ENCODE measurements at places on chromosomes 7 and 10.

- DNase-seq: no peak
Observed at GRCh38 chr7:102310414-102310815, 23.7 kb downstream of the SH2B2 start.

DNA sequence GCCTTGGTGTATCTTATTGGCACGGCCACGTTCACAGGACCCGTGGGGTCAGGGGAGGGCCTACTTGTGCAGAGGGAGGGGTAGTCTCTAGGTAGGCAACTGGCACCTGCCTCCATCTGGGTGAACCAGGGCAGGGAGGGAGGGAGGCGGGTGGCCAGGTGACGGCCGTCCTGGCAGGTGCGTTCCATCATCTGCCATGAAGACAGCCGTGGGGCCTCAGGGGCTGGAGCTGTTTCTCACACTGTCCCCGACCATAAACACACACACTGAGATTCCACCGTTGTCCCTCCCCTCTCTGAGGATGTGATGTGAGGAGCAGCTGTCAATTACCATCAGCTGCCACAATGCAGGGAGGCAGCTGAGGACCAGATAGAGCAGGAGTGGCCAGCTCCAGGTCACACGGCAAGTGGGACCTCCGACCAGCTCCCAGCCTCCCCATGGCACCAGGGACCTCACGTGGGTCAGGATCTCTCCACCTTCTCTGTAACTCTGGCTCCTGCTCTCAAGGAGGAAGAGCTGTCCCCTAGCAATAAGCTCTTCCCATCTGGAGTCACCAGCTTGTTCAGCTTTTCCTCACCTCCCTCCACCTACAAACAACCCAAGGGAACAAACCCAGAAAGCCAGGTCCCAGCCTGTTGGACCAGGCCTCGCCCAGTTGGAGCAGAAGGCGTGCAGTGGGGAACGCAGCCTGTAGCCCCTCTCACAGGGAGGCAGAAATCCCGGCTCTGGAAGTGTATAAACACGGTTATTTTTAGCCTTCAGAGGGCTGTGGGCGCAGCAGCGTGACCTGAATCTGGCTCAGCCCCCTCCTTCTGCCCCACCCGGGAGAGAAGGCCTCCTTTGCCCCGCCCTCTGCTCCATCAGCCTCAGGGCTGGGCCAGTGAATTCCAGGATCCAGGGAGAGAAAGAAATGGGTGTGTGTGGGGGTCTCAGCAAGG is 33.1 kb downstream of the ZMIZ1 start:
- DNase-seq: peak; percentile 68

DNA sequence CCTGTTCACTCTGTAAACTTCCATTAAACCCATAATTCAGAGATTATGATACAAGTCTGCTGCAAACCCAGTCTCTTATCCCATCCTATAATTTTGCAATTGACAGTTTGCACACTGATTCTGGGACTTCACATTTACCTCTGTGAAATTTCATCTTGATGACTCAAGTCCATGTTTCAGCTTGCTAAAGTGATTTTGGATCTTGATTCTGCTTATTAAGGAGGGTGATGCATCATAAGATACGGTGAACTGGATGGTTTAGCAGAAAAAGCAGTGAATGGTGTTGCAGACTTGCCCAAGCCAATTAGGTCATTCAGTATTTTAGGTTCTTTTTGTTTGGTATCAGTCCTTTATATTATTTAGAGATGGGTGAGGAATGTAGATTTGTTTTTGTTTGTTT is 125.5 kb upstream of the PODXL start:
- no peak for DNase-seq

GRCh38 chr10:131201741-131202515 is 109.6 kb downstream of the TCERG1L start:
- DNase-seq: no peak

DNA sequence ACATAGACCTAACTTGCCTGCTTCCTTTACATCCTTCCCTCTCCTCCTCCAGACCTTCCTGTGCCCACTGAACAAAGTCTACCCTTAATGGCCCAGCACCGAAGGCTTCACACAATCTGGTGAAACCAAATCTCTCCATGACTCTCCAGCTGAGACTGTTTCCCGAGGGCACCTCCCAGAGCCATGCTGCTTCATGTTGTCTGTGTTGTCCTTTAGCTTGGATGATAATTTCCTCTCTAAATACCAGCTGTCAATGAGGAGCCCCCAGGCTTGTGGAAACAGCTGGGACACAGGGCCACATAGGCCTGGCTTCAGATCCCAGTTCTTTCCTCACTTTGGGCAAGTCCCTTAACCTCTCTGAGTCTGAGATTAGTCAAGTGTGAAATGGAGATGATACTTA is 54.3 kb downstream of the DLD start:
- DNase-seq: no peak

Data from frontal cortex (tissue), 4 donors.